Thoracic aorta endothelial cell (primary cell): ENCODE measurements at places on chromosomes 12 and 14. TPM values are rescaled to one million over a fixed set of nuclear protein-coding genes. Genes with fewer than 3 reads are reported as not detected.

Gene NKX2-8
- not detected in 2 replicates for total RNA-seq

Gene MYF6
- 0.13 TPM in 1 of 2 replicates, not detected in the other for total RNA-seq

Gene NFE2
- not detected in 2 replicates for total RNA-seq

Gene TAS2R8
- total RNA-seq: not detected in 2 replicates

Gene BATF
- total RNA-seq: 1.7 TPM in 1 of 2 replicates, not detected in the other

Gene CLEC9A
- not detected in 2 replicates for total RNA-seq

Gene TAS2R14
- 4.9 and 6.8 TPM in 2 replicates for total RNA-seq

Gene ACRBP
- total RNA-seq: 0.50 and 0.53 TPM in 2 replicates

Gene GARIN6
- total RNA-seq: not detected in 2 replicates

Gene SLC4A8
- 5.2 and 5.5 TPM in 2 replicates for total RNA-seq

Gene HOXC6
- total RNA-seq: not detected in 2 replicates

Gene OAS1
- 4.0 and 5.7 TPM in 2 replicates for total RNA-seq
